ENCODE measurements at places on chromosomes 1 and 21.

DNA sequence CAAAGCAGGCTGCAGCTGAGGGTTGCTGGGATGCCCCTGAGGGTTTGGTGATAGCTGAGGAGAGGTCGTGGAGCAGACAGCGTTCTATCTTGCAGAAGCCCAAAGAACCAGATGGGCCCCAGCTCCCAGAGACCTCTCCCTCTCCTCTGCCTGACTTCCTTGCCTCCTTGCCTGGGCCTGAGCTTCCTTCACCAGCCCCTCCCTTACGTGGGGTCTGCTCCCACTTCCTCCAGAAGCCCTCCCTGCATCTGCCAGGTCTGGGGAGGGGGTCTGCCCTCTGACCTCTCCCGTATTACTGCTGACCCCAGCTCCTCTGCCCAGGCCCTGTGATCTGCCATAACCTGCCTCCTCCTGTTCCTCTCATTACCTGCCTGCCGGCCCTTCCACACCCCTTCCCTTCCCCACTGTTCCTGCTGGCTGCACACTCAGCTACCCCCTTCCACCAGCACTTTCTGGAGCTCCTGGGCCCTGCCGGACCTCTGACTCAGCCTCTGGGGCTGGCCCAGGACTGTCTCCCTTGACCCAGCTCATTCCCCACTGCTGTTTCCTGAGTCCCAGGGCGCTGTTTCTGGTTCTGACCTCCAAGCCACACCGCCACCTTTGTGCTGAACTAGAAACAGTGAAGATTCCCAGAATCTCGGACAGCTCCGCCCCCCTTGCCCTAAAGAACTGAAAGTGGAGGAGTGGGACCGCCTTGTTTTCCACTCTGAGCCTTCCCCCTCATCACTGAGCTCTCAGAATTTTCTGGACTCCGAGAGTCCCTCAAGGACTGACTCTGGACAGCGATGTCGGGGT is 237.7 kb upstream of the C1orf174 start:
- DNase-seq = no peak

DNA sequence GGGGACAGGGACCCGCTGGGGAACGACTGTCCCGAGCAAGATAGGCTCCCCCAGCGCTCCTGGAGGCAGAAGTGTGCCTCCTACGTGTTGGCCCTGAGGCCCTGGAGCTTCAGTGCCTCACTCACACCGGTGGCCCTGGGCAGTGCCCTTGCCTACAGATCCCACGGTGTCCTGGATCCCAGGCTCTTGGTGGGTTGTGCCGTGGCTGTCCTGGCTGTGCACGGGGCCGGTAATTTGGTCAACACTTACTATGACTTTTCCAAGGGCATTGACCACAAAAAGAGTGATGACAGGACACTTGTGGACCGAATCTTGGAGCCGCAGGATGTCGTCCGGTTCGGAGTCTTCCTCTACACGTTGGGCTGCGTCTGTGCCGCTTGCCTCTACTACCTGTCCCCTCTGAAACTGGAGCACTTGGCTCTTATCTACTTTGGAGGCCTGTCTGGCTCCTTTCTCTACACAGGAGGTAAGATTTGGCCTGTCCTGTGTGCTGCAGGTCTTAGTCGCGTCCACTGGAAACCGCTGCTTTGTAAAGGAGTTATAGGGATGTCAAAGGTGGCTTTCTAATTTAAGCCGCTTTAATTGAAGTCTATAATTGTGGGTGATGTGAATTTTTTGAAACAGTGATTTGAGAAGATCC is 717 bp downstream of the UBIAD1 start:
- DNase-seq = no peak

DNA sequence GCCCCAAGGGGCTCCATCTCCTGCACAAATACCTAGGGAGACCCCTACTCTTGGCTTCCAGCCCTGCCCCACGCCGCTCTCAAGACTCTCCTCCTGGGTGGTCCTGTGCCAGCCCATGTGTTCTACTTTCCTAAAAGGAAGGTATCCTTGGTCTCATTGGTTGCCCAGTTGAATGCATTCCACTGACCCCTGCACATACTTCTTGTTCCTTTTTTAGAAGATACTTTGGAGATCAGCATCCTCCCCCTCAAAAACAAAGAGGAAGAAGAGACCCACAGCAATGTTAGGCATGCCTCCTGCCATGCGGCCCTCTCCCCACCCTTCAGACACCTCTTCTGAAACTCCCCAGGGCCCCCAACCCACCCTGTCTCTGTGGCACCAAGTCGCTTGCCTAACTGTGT is 4.1 kb downstream of the SLAMF9 start:
- DNase-seq = no peak

GRCh38 chr1:63624911-63625310 is 31.7 kb downstream of the PGM1 start:
- no peak for DNase-seq

DNA sequence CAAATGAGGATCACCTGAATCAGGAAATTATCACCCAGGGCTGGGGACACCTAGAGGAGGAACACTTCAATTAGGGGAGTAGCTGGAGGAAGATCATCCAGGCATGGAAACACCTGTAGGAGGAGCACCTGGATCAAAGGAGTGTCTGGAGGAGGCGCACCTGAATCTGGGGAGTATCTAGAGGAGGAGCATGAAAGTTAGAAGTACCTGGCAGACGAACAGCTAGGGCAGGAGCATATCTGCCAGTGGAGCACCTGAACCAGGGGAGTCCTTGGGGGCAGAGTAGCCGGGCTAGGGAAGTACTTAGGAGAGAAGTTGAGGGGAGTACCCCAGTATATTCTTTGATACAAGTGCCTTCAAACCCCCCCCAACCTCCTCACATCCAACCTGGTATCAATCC is 1.3 kb downstream of the C1orf210 start:
- no peak for DNase-seq

DNA sequence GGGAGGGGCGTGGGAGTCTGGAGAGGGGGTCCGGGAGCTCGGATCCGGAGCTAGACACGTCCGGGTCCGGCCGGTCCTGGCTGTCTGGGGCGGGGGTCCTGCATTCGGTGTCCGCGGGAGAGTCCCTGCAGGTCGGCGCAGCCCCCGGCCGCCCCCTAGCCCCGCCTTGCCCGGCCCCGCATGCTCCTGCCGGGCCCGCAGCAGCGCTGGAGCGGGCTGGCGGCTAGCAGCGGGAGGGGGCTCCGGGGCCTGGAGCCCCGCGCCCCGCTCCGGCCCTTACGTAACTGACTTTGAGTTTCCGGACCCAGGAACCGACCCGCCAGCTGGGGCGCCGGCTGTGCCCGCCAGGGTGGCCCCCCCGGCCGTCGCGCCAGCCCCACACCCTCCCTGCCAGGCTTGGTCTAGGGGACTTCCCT is 26.9 kb upstream of the EPB41 start:
- no peak for DNase-seq

DNA sequence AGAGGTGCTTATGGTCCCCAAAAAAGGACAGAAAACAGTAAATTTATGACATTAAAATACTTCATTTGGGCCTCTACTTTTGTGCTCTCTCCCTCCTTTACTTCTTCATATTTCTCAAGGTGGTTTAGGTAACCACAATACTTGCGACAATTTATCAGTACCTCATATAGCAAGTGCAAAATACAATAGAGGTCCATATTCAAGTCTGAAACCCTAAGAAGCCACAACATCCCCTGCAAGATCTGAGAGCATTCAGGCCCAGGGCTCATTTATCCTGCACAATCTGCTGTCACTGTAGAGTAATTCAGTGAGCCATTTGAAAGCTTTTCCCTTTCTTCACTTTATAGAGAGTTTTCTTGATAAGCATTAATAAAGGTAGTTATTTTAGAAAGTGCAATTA is 24.2 kb upstream of the ATP6V1G3 start:
- no peak for DNase-seq

DNA sequence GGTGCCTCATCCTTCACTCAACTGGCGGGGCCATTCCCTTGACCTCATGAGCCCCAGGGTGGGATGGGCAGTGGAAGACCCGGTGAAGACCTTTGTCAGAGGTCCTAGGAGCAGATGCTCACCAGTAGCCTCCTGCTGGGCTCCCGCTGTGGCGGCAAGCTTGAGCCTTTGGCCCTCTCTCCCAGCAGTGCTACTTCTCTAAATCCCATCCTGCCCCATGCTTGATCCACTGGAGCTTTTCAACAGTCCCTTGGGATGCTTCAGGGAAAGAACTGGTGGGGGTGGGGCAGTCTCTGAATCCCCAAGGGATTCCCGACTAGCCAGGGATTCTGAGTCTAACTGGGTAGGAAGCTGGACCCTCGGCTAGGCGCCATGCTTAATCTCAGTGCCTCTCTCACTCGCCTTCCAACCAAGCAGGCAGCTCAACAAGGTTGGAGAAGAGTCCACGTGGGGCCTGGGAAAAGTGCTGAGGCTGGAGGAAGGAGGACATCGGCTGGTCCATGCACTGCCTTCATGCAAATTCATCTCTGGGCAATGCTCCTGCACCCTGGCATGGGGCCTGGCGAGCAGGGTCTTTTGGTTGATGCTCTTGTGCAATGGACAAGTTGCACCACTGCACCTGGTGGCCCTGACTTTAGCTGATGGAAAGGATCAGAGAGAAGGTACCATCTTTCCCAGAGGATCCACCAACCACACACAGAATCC is 190.3 kb downstream of the GRIK3 start:
- DNase-seq = no peak

- DNase-seq = no peak
Observed at GRCh38 chr1:67484492-67484891, 54.3 kb upstream of the SERBP1 start.

DNA sequence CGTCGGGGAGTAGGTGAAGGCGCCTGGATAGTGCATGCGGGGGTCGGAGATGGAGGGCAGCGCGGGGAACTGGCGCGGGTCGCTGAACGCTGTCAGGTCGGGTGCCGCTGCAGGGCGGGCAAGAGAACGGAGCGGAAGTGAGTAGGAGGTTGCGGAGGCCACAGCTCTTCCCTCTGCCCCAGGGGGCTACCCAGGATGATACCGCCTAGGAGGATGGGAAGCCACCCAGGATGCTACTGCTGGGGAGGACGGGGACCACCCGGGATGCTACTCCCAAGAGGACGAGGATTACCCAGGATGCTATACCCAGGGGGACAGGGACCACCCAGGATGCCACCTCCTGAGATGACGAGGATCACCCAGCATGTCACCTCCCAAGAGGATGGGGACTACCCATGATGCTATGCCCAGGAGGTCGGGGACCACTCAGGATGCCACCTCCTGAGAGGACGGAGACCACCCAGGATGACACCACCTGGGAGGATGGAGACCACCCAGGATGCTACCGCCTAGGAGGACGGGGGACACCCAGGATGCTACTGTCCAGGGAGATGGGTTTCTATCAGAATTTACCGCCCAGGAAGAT is 123.8 kb downstream of the CLIC6 start:
- no peak for DNase-seq

DNA sequence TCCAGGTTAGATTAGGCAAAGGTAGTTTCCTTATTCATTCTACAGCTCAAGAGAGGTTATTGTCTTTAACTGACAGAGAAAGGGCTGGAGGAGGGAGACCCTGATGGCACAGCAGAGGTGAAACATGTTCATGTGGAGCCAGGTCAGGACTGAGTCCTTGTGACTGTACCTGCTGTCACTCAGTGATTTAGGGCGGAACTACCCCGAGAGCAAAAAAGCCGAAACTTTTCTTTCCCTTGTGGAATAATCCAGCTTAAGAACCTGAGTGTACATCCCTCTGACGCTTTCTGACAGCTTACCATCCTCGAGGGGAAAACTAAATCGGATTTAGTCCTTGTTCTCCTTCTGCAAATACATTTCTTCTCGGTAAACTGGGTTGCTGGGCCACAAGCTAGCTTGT is 273.2 kb downstream of the BACH1 start:
- no peak for DNase-seq

- DNase-seq = no peak
Observed at GRCh38 chr1:41792485-41792770, 126.3 kb downstream of the HIVEP3 start.

- no peak for DNase-seq
Observed at GRCh38 chr1:117564227-117565075, 41.4 kb upstream of the TENT5C start.

DNA sequence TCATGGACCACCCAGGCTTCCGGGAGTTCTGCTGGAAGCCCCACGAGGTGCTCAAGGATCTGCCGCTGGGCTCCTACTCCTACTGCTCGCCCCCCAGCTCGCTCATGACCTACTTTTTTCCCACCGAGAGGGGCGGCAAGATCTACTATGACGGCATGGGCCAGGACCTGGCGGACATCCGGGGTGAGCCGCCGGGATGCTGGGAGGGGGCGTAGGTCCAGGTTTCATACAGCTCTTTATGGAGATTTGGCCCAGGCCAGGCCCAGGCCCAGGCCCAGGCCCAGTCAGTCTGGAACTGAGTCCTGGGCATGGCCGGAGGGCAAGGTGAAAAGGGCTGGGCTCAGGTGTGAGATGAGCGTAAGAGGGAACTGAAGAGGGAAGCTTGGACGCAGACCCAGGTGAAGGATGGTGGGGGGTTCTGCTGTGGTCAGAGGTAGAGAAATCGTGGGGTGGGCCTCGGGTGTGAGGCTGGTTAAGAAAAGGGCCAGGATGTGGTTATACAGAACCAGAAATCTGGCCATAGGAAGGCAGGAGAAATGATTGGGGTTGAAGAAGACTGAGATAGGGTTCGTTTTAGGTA is 23.0 kb downstream of the DISP3 start:
- no peak for DNase-seq

DNA sequence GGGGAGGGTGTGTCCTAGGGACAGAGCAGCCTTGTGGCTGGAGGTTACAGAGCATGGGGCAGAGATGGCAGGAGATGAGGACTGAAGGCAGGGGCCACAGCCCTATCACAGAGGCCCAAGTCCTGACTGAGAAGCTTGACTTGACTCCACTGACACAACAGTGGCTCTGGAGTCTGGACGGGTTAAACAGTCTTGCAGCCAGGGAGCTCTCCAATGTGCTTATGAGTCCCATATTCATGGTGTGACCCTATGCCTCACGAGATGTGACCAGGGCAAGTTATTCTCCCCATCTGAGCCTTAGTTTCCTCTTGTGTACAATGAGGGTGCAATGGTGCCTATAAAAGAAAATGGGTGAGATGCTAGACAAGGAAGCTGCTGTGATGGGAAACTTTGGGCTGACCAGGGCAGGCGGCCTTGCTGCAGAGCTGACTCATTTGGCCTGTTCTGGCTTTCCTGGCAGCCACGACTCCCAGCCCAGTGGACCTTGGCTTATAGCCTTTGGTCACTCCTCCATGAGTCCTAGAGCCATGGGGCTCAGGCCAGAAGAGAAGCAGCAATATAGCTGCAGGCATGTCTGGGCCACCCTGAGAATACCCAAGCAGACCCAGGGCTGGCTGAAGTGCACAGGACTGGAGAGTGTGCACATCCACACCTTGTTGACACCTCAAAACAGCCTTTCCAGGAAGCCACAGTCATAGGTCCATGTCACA is 2.8 kb upstream of the TTC22 start:
- DNase-seq = no peak

- DNase-seq = no peak
Observed at GRCh38 chr1:229024528-229025130, 246.3 kb upstream of the RAB4A start.

- no peak for DNase-seq
Observed at GRCh38 chr21:15063814-15064575, 805 bp downstream of the NRIP1 start.

DNA sequence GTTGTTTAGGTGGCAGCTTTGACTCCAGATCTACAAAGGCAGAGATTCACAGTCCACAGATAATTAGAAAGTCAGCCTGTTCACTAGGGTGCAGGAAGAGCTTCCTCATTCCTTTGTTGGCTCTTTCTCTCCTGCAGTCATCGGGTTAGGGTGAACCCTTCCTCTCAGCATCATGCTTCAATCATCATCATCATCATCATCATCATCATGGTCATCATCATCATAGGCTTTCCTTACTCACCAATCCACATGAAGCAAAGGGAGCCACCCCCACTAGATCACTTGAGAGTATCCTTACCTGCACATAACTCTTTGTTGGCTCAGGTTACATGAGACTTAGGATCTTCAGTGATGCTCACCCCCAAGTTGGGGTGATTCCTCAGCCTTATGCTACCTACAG is 19.0 kb downstream of the MPZ start:
- no peak for DNase-seq

GRCh38 chr1:238589843-238590435 is 699.2 kb upstream of the ZP4 start:
- no peak for DNase-seq

Measured in stimulated activated CD8-positive, alpha-beta memory T cell treated with anti-CD3 and anti-CD28 coated beads, Interleukin-7, amount 100 ng/mL, for 1 hour (primary cell).